ENCODE measurements at places on chromosomes 13 and 19. TPM values are rescaled to one million over a fixed set of nuclear protein-coding genes. Genes with fewer than 3 reads are reported as not detected.

The LGALS14 gene
- total RNA-seq, result not detected

The PRR36 gene
- total RNA-seq, result 1.0 TPM

The OVOL3 gene
- not detected for total RNA-seq

The ZNF837 gene
- 3.7 TPM for total RNA-seq

The CATSPERD gene
- total RNA-seq, result not detected

The SLC6A16 gene
- total RNA-seq, result not detected

The ZNF548 gene
- 30.7 TPM for total RNA-seq

The NCR1 gene
- total RNA-seq, result not detected

The FOSB gene
- total RNA-seq, result not detected

The MBD3L2 gene
- not detected for total RNA-seq

The WDR87 gene
- not detected for total RNA-seq

The TRIP10 gene
- 56.2 TPM for total RNA-seq

The APOE gene
- 0.14 TPM for total RNA-seq

The NTN5 gene
- not detected for total RNA-seq

The ZNF66 gene
- 1.5 TPM for total RNA-seq

The RUBCNL gene
- total RNA-seq, result 0.29 TPM

The ZSWIM4 gene
- 6.8 TPM for total RNA-seq

The ATP8B3 gene
- 12.4 TPM for total RNA-seq

The KIR3DL1 gene
- not detected for total RNA-seq

The RAB20 gene
- total RNA-seq, result 1.7 TPM

The CYP4F8 gene
- not detected for total RNA-seq

The ZNF653 gene
- total RNA-seq, result 21.2 TPM

The LIM2 gene
- total RNA-seq, result not detected

The ZNF524 gene
- total RNA-seq, result 20.0 TPM

The POSTN gene
- 3.0 TPM for total RNA-seq

The ZNF829 gene
- 4.3 TPM for total RNA-seq

The SCGB2B2 gene
- total RNA-seq, result not detected

The CEACAM16 gene
- total RNA-seq, result not detected

The OR7A5 gene
- not detected for total RNA-seq

The NOSIP gene
- 142 TPM for total RNA-seq

The DGKH gene
- total RNA-seq, result 3.8 TPM

The PABPC3 gene
- not detected for total RNA-seq

The VN1R4 gene
- not detected for total RNA-seq

The ANGPTL8 gene
- total RNA-seq, result not detected

The ZNF667 gene
- total RNA-seq, result 5.5 TPM

The PRODH2 gene
- total RNA-seq, result not detected

The PKN1 gene
- 181 TPM for total RNA-seq

The OR10H1 gene
- total RNA-seq, result not detected

The TINCR gene
- 0.50 TPM for total RNA-seq

The TNFSF9 gene
- not detected for total RNA-seq

The CPB2 gene
- not detected for total RNA-seq

The SDHAF1 gene
- 20.4 TPM for total RNA-seq

The NDFIP2 gene
- total RNA-seq, result 33.8 TPM

The HNRNPL gene
- total RNA-seq, result 296 TPM

The ZIC5 gene
- 2.4 TPM for total RNA-seq

The C3 gene
- 1.9 TPM for total RNA-seq

The FGF22 gene
- not detected for total RNA-seq

The SIGLEC10 gene
- not detected for total RNA-seq

All from A172 (cell line).